ENCODE measurements at places on chromosomes 2 and 18. TPM values are rescaled to one million over a fixed set of nuclear protein-coding genes. Genes with fewer than 3 reads are reported as not detected.
A peak's percentile ranks its signal among the peaks of the same experiment; 100 is the strongest.

DNA sequence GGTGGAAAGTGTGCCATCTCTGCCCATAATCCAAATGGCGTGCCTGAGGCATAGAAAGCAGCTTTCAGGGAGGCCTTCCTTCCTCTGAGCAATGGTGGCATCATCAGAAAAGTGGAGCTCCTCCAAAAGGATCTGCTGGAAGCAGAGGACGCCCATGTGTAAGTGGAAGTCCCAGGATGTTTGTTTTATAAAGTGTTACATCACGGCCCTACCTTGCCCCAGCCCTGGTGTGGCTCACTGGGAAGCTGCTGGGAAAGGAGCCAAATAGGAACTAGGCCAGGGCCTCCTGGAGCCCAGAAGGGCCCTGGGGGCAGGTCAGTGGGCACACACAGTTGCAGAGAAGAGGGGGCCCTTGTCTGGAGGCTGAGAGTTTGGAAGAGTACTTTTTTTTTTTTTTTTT is 4.2 kb upstream of the ODC1 start:
- no peaks in the 10 kb centered on the region for H3K36me3 ChIP-seq
- H3K27ac ChIP-seq = no peak overlapping the region
- H3K4me3 ChIP-seq = no peak overlapping the region

PCARE gene
- total RNA-seq = not detected

- no peak overlapping the region for H3K4me3 ChIP-seq
- DNase-seq = no peak
- no peaks in the 10 kb centered on the region for H3K36me3 ChIP-seq
- no peaks in the 10 kb centered on the region for H3K27me3 ChIP-seq
- H3K27ac ChIP-seq = no peak overlapping the region
These were observed 65.1 kb upstream of the COL3A1 start for GRCh38 chr2:188909036-188909435.

GRCh38 chr2:99974275-99974674 is 168.1 kb downstream of the AFF3 start:
- no peaks in the 10 kb centered on the region for H3K36me3 ChIP-seq
- DNase-seq = no peak
- H3K27me3 ChIP-seq = peaks cover 23% of the 10 kb centered on the region
- no peaks in the 10 kb centered on the region for H3K4me1 ChIP-seq
- H3K4me3 ChIP-seq = no peak overlapping the region

GRCh38 chr18:3305354-3305762 is 43.4 kb downstream of the MYL12B start:
- no peak for DNase-seq
- no peak overlapping the region for H3K4me3 ChIP-seq
- no peaks in the 10 kb centered on the region for H3K4me1 ChIP-seq
- H3K27me3 ChIP-seq = no peaks in the 10 kb centered on the region

- no peak overlapping the region for H3K4me3 ChIP-seq
- no peaks in the 10 kb centered on the region for H3K27me3 ChIP-seq
- no peaks in the 10 kb centered on the region for H3K4me1 ChIP-seq
- no peaks in the 10 kb centered on the region for H3K36me3 ChIP-seq
- H3K27ac ChIP-seq = no peak overlapping the region
These were observed 18.3 kb upstream of the TAF4B start for GRCh38 chr18:26207937-26208336.

DNA sequence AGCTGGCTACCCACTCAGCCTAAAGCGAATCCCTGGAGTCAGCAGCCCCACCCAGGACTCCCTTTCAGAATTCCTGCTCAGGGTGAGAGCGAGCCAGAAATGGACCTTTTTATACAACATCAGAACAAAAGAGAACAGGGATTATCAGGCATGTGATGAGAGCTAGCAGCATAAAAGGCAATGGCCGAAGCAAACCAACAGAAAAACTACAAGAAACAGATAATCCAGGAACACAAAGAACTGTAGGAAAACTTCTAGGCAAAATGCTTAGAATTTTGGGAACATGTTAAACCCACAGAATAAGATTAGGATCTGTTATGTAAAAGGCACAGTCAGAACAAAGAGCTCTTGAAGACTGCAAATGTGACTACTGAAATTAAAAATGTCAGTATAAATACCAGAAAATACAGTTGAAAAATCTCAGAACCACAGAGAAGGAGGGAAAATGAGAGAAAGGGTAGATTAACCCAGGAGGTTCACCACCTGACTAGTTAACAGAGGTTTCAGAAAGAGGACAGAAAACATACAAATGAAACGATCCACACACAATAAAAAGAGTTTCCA is 31.3 kb downstream of the ITGA6 start:
- DNase-seq = no peak
- H3K27me3 ChIP-seq = no peaks in the 10 kb centered on the region
- H3K36me3 ChIP-seq = no peaks in the 10 kb centered on the region

DNA sequence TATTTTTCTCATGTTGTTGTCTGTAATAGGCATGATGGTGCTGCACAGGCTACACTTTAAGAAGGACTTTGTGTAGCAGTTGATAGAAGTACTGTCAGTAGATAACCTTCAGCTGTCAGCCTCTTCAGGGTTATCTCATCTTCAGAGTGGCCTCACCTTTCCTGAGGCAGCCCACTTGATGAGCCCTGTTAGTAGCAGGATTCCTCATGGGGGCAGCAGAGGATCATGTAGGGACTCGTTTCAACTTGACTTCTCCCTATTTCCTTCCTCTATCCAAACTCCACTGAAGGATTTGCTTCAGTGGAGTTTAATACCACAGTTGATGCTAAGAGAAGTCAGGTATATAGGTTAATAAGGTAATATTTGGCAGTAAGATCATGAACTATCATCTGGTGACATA is 530.3 kb upstream of the FSIP2 start:
- H3K36me3 ChIP-seq = no peaks in the 10 kb centered on the region
- H3K4me1 ChIP-seq = no peaks in the 10 kb centered on the region
- no peaks in the 10 kb centered on the region for H3K27me3 ChIP-seq
- H3K4me3 ChIP-seq = no peak overlapping the region
- no peak overlapping the region for H3K27ac ChIP-seq

DNA sequence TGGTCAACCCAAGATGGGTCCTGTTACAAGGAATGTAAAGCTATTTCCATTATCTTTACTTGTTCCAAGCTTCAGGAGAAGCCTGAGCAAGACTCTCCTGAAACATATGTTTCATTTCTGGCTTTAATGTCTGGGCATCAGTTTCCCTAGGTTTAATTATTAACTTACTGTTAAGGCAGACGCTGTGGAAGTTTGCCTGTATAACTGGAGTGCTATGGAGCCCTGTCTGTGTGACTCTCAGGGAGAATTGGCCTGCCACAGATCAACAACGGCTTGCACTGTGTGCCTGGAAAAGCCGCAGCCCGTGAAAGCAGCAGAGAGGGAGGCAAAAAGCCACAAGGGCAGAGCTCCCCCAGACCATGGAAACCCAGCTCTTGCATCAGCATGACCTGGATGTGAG is 22.1 kb upstream of the LONRF2 start:
- H3K36me3 ChIP-seq = no peaks in the 10 kb centered on the region
- H3K4me3 ChIP-seq = no peak overlapping the region
- DNase-seq = no peak
- H3K4me1 ChIP-seq = no peaks in the 10 kb centered on the region
- no peaks in the 10 kb centered on the region for H3K27me3 ChIP-seq

- no peak overlapping the region for H3K4me3 ChIP-seq
- peaks cover 28% of the 10 kb centered on the region for H3K4me1 ChIP-seq
- H3K27me3 ChIP-seq = no peaks in the 10 kb centered on the region
- peak overlapping the region; percentile 90 for H3K27ac ChIP-seq
- H3K36me3 ChIP-seq = peaks cover 25% of the 10 kb centered on the region
These were observed 265.9 kb downstream of the SETBP1 start for GRCh38 chr18:44946529-44947113.

- no peak overlapping the region for H3K4me3 ChIP-seq
- no peaks in the 10 kb centered on the region for H3K27me3 ChIP-seq
- no peaks in the 10 kb centered on the region for H3K36me3 ChIP-seq
- peaks cover 5% of the 10 kb centered on the region for H3K4me1 ChIP-seq
- H3K27ac ChIP-seq = no peak overlapping the region
These were observed 43.9 kb upstream of the B3GNT7 start for GRCh38 chr2:231351648-231352047.

DNA sequence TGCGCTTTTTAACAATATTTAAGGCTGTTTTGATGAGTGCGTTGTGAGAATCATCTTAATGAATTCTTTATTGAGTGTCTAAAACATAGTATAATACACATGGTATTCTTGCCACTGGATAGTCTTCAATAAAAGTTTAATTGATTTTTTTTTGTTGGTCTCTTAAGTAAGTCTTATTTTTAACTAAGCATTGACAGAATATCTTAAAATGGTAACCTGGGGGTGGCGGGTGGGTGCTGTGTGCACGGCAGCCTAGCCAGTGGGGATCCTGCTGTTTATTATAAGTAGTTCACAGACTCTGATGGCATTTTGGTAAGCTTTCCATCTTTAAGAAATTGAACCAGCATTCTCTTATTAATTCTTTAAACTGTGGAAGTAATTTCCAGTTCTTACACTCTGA is 6.0 kb downstream of the SOX11 start:
- peaks cover 4% of the 10 kb centered on the region for H3K4me1 ChIP-seq
- DNase-seq = no peak
- H3K27me3 ChIP-seq = no peaks in the 10 kb centered on the region
- H3K36me3 ChIP-seq = peaks cover 30% of the 10 kb centered on the region
- no peak overlapping the region for H3K27ac ChIP-seq

- H3K36me3 ChIP-seq = no peaks in the 10 kb centered on the region
- DNase-seq = no peak
- H3K27ac ChIP-seq = no peak overlapping the region
- H3K27me3 ChIP-seq = no peaks in the 10 kb centered on the region
- no peak overlapping the region for H3K4me3 ChIP-seq
- peaks cover 7% of the 10 kb centered on the region for H3K4me1 ChIP-seq
These were observed 52.7 kb downstream of the TET3 start for GRCh38 chr2:74037379-74037860.

RNU2-63P gene
- total RNA-seq = 12.2 TPM

GRCh38 chr18:67938660-67939059 is 422.1 kb upstream of the DSEL start:
- H3K27ac ChIP-seq = no peak overlapping the region
- no peak for DNase-seq
- no peaks in the 10 kb centered on the region for H3K4me1 ChIP-seq
- H3K27me3 ChIP-seq = no peaks in the 10 kb centered on the region
- no peaks in the 10 kb centered on the region for H3K36me3 ChIP-seq

DNA sequence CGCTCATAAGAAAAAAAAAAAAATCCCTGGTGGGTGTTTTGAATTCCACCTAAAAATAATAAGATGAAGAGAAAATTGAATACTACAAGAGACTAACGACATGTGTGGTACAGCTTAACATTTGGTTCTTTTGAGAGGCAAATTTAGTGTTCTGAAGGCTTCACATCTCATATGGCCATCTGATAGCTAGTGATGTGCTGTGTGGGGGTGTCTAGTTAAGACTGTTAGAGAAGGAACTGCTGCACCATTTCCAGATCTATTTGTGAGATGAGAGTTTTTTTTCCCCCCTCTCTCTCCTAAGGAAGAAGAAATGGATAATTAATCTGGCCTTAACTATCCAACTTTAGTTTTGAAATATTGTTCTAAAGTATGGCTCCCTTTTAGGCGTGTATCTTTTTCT is 321.6 kb downstream of the SLC4A3 start:
- no peak for DNase-seq
- H3K36me3 ChIP-seq = no peaks in the 10 kb centered on the region
- no peaks in the 10 kb centered on the region for H3K27me3 ChIP-seq
- H3K4me3 ChIP-seq = no peak overlapping the region
- H3K27ac ChIP-seq = no peak overlapping the region
- no peaks in the 10 kb centered on the region for H3K4me1 ChIP-seq

DNA sequence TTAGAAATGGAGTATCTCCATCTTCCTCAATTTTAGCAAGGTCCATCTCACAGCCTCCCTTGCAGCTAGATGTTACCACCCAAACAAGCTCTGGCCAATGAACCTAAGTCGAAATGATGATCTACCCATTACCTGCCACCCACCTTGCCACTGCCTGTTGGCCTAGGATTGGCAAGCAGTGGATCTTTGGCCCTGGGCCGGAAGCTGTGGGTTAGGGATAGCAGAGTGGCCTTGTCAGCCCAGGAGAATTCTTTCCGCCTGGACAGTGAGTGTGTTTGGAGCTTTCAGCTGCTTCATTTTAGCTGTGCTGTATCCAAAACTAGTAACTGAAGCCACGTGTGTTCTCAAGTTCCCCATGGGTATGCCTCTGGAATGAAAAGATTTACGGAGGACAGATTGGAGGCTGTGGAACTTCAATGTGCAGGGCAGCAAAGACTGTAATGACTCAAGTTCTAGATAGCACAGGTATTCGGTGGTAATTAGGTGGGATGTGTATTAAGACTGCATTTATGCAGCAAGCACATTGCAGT is 7.7 kb upstream of the PARD6G start:
- no peak overlapping the region for H3K4me3 ChIP-seq
- H3K36me3 ChIP-seq = no peaks in the 10 kb centered on the region
- no peaks in the 10 kb centered on the region for H3K4me1 ChIP-seq
- H3K27ac ChIP-seq = no peak overlapping the region
- no peak for DNase-seq

DNA sequence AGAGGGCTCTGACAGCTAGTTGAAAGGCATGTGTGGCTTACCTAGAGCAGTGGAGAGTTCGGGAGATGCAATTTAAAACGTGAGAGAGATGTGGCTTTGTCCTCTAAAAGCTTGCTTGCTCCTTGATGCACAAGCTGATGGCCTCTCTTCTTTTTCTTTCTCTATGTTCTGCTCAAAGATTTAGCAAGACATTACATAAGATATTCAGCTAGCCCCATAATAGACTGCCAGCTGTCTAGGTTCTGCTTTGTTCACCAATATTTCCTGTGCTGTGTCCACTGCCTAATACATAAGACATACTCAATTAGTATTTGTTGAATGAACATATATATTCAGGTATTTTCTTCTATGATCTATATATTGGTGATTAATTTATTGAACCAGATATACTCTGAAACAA is 31.1 kb downstream of the SPATS2L start:
- no peak for DNase-seq
- no peaks in the 10 kb centered on the region for H3K4me1 ChIP-seq
- H3K4me3 ChIP-seq = no peak overlapping the region
- H3K27me3 ChIP-seq = no peaks in the 10 kb centered on the region

GRCh38 chr2:45043174-45043573 is 33.9 kb upstream of the SIX2 start:
- no peak overlapping the region for H3K4me3 ChIP-seq
- peaks cover 28% of the 10 kb centered on the region for H3K27me3 ChIP-seq
- H3K4me1 ChIP-seq = no peaks in the 10 kb centered on the region
- H3K27ac ChIP-seq = no peak overlapping the region
- H3K36me3 ChIP-seq = no peaks in the 10 kb centered on the region

- peaks cover 25% of the 10 kb centered on the region for H3K36me3 ChIP-seq
- peak overlapping the region; percentile 88 for H3K4me3 ChIP-seq
- no peaks in the 10 kb centered on the region for H3K27me3 ChIP-seq
These were observed 1.0 kb downstream of the DNPEP start for GRCh38 chr2:219386532-219387280.

Measured in endodermal cell (in vitro differentiated cells).